CD4-positive, alpha-beta T cell treated with Interleukin-4 for 4 hours (primary cell): ENCODE measurements at places on chromosomes 2 and 18.

DNA sequence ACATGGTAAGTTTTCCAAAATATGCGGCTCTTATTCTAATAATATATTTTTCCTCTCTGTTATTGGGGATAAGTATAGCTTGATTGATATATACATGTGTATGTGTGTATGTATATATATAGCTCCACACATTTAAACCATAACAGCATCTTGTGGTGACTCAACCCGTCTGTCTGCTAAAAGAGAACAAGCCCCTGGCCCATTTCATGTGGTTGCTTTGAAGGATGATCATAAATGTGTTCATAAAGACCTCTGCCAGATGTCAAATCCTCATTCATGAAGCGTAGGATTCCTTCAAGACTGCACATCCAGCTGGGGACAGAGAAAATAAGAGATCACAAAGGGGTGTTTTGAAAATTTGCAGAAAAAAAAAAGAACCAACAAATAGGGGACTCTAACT is 79.3 kb downstream of the RHOB start:
- no peak for DNase-seq

- no peak for DNase-seq
Observed at GRCh38 chr2:149421791-149422190, 91.4 kb downstream of the LYPD6 start.

DNA sequence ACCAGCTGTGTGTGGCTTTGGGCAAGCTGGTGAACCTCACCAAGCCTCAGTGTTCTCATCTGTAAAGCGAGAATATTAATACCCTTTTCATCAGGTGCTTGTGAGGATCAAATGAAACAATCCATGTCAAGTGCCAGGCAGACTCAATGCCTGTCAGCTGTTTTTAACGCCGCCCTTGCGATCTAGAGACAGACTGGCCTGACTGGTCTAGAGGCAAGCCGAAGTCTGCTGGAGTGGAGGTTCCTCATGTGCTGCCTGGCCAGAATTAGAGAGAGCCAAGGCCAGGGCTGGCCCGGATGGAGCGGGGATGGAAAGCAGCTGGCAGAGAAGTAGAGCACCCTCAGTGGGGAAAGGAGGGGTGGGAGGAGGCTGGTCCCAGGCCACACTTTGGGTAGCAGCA is 74.5 kb upstream of the B3GNT7 start:
- DNase-seq = no peak

- no peak for DNase-seq
Observed at GRCh38 chr2:223995569-223995968, 38.3 kb downstream of the MRPL44 start.

GRCh38 chr2:173347305-173348168 is 7.1 kb upstream of the CDCA7 start:
- DNase-seq = no peak

GRCh38 chr2:197707316-197708213 is 2.4 kb downstream of the MARS2 start:
- peak; percentile 45 for DNase-seq

- DNase-seq = no peak
Observed at GRCh38 chr2:1771626-1772280, 27.4 kb upstream of the PXDN start.

GRCh38 chr2:124250433-124250832 is 225.3 kb downstream of the CNTNAP5 start:
- no peak for DNase-seq

GRCh38 chr2:45778720-45779171 is 127.3 kb downstream of the PRKCE start:
- DNase-seq = peak; percentile 75

GRCh38 chr2:12169721-12170120 is 423.3 kb downstream of the LPIN1 start:
- peak; percentile 12 for DNase-seq

DNA sequence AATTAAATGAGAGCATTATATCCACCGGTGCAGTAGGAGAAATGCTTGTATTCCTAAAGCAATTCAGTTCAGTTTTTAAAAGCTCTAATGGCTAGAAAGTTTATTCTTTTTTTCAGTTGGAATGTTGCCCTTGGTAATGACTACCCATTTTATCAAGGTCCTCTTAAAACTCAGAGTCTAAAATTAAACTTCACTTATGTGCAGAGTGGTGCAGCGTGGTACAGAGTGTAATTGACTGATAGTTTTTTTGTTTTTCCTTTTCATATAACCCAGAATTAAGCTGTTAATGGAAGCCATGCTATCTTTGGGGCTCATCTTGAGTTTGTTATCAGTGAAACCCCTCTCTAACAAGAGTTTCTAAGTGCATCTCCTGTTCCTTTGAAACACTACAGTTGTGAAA is 21.4 kb downstream of the NCOA1 start:
- DNase-seq = no peak

DNA sequence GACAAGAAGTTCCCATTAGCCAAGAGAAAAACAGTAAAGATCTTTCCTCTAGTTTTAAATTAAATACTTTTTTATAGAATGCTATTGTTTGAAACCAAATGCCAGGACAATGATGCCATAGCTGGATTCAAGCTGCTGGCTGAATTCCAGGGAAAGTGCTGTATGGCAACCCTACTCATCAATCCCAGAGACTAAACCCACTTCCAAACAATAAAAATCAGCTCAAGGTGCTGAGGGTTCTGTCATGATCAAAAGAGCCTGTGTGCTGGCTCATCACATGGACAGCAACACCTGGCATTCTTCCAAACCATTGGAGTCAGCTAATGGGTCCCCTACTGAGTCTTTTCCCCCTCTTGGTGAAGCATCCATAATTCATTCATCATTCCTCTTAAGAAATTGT is 53.7 kb upstream of the PARD3B start:
- DNase-seq = no peak

GRCh38 chr18:3985664-3986063 is 469.4 kb downstream of the DLGAP1 start:
- DNase-seq = no peak

- DNase-seq = no peak
Observed at GRCh38 chr2:186751078-186751477, 57.2 kb downstream of the FAM171B start.

DNA sequence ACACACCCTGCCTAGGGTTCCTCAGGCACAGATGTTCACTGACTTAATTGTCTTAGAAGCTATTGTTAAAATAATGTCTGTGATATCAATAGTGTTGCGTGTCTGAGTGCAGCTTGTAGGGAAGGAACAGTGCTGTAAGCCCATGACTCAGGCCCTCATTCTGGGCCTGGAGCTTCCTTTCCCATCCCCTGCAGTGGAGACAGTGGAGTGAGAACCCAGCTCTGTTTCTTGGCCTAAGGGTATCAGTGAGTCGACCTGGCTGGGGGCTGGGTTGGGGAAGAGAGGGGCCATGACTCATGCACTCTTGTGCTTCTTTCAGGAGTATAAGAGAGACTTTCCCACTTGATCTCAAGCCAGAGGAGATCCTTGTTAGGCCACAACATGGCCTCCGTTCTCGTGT is 106.8 kb downstream of the HRH4 start:
- DNase-seq = no peak

DNA sequence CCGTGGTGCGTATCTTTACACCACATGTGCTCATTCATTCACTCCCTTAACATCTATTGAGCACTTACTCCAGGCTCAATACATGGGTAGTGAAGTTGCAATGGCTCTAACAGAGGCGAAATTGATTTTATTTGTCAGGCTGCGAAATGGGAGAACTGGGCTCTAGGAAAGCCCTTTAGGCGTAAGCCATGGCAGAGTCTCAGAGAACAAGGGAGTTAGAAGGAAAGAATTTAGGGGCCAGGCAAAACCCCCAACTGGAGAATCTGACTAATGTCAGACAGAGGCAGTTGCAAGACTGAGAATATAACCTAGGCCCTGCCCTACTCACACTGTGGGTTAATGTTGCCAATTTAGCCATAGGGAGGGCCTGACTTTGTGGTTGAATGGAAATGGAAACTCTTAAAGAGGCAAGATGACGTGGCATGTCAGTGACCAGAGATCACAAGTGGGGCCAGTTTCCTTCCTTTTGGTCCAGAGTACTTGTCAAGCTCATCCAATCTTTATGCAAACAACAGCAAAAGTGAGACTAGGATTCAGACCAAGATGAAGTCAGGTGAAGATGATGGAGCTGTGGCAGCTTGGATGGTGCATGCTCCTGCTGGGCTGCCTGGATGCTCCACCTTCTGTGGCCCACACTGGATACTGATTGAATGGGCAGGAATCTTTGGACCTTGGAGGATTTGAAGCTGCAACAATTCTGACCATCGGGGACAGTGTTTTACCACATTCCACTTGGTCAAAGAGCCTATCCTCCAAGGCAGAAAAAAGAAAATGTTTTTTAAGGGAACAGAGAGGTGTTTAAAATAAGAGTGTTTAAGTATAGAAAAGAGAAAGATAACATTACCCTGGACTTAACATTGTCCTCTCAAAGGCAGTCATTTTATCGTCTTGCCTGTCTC is 92.2 kb downstream of the CAPN13 start:
- DNase-seq = no peak

- no peak for DNase-seq
Observed at GRCh38 chr18:6666012-6666685, 63.4 kb upstream of the ARHGAP28 start.

GRCh38 chr2:218832520-218832919 is 917 bp upstream of the PRKAG3 start:
- DNase-seq = no peak

GRCh38 chr2:144990661-144991060 is 470.7 kb upstream of the ZEB2 start:
- no peak for DNase-seq

- no peak for DNase-seq
Observed at GRCh38 chr2:161988589-161988988, 85.4 kb downstream of the DPP4 start.

DNA sequence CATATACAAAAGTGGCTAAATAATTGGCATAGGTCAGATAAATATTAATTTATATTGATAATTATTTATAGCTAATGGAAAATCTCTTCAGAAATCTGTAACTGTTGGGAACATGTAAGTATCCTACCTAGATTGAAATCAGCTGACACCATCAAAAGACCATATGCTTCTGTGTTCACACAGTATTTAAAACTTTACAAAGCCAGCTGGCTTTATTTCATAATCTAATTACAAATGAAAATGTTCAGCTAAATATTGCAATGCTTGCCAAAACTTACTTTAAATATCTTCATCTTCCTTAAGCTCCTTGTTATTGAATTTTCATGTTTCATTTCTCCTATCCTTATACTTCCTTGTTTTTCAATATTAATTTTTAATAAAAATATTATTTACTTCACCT is 190.9 kb upstream of the DOK6 start:
- DNase-seq = no peak

GRCh38 chr2:235960011-235960715 is 208.0 kb downstream of the GBX2 start:
- no peak for DNase-seq

DNA sequence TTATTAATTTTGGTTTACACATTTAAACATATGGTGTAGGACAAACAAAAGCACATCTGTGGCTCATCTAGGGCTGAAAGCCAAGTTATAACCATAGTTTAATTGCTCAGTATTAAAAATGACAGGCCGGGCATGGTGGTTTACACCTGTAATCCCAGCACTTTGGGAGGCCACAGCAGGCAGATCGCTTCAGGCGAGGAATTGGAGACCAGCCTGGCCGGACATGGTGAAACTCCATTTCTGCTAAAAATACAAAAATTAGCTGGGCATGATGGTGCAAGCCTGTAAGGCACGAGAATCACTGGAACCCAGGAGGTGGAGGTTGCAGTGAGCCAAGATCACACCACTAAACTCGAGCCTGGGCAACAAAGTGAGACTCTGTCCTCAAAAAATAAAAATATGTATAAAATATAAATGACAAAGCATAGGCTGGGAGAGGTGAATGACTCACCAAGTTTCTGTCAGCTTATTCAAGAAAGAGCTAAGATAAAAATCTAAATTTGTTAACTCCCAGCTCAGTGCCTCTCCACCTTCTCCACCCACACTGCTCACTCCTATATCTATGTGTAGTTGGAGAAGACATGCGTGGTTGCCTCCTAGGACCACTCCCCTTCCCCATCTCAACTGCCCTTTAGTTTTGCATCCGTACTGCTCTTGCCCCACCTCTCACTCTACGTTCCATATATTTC is 79.2 kb upstream of the PID1 start:
- no peak for DNase-seq

GRCh38 chr2:210503001-210503623 is 26.6 kb upstream of the LANCL1 start:
- DNase-seq = peak; percentile 37

- no peak for DNase-seq
Observed at GRCh38 chr2:150465703-150466569, 21.5 kb downstream of the RND3 start.

GRCh38 chr2:144471305-144472045 is 48.4 kb downstream of the ZEB2 start:
- no peak for DNase-seq

- no peak for DNase-seq
Observed at GRCh38 chr2:201200345-201200744, 17.4 kb downstream of the CASP10 start.

DNA sequence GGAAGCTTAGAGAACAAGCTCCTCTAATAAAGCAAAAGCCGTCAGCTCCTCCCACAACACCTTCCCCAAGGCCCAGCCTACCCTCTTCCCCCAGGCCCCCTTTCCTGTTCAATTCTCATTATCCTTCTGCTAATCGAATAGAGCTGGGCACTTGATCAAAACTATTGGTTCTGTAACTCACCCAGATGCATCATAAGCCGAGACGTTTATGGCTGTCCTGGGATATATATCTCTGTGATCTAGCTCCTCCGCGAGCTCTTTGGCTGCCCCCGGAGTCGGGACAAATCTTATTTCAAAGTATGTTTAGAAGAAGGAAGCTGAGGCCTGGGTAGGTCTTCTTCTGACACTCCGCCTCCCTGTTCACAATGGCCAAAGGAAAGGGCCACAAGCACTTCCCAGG is 88.3 kb upstream of the KLHL29 start:
- DNase-seq = no peak

- DNase-seq = no peak
Observed at GRCh38 chr2:56375251-56375650, 191.5 kb downstream of the CCDC85A start.

DNA sequence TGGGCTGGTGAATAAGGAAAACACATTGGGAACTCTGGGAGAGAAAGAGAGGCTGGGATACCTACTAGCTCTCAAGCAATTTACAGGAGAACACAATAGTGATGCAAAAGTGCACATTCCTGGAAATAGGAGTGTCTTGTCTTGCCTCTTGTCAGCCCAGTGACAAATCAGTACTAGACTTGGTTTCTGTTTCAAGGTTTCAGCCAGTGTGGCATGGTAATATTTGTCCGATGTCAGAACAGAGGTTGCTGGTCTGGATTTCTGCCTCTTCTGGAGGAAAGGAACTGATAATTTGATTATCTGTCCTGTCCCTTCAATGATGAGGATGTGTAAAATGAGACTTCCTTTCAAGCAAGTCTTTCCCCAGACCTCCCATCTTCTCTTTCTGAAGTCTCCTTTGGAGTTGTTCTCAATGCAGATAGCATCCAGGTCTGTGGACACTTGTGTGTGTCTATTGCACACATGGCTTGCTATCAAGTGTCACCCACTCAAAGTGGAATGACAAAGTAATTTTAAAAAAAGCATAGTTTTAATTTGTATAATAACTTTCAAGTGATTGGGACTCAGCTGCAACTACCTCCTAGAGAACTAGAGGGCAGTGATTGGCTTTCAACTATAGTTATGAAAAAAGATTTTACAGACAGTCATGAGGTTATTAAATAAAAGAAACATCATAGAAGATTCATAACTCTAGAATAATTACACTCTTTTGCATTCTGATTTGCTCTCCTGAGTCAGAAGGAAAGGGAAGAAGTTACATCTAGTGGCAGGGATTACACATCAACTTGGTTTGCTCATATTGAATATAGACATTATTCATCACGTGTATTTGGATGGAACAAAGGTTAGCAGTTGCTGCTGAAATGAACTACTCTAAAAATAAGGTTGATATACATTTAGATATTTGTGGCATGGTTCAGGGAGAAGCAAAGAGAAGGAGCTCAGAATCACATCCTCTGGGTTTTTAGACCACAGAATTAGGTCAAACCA is 4.5 kb downstream of the GPR39 start:
- no peak for DNase-seq
